ENCODE measurements at places on chromosomes 7 and 10. TPM values are rescaled to one million over a fixed set of nuclear protein-coding genes. Genes with fewer than 3 reads are reported as not detected.
A peak's percentile ranks its signal among the peaks of the same experiment; 100 is the strongest.

- H3K4me3 ChIP-seq, result no peak overlapping the region
- H3K36me3 ChIP-seq, result no peaks in the 10 kb centered on the region
- no peak overlapping the region for H3K27ac ChIP-seq
- DNase-seq, result no peak
- peaks cover 3% of the 10 kb centered on the region for H3K4me1 ChIP-seq
- H3K27me3 ChIP-seq, result no peaks in the 10 kb centered on the region
Observed at GRCh38 chr7:35546691-35547429, 148.1 kb downstream of the HERPUD2 start.

DNA sequence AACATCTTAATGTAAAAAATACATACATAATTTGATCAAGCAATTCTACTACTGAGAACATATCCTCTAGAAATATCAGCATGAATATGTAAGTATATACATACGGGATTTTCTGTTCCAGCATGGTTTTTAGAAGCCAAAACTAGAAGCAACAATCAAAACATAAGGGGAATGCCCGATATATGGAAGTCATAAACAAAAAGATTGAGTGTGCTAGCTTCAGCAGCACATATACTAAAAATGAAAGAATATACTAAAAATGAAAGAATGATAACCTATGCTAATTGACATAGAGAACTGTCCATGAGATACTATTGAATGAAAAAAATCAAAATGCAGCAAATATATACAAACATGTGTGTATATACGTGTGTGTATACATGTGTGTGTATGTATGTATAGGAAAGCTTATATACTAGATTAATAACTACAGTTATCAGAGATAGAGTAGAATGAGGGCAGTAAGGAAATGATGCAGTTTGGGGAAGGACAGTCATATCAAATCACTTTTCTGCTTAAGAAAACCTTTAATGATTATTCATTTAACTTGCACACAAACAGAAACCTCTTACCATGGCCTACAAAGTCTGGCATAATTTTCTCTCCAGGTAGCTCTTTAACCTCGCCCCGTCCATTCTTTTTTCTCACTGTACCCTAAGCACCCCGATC lies 72.9 kb downstream of the NPY start:
- no peak for DNase-seq
- no peaks in the 10 kb centered on the region for H3K36me3 ChIP-seq
- no peak overlapping the region for H3K27ac ChIP-seq
- no peak overlapping the region for H3K4me3 ChIP-seq
- no peaks in the 10 kb centered on the region for H3K27me3 ChIP-seq

Gene AGBL3
- total RNA-seq, result 5.9 TPM

Gene STEAP1
- total RNA-seq, result 1.7 TPM

Gene NCAPG2
- 16.8 TPM for total RNA-seq

GRCh38 chr7:34298492-34299013 lies 359.5 kb upstream of the NPSR1 start:
- H3K4me1 ChIP-seq, result no peaks in the 10 kb centered on the region
- H3K27me3 ChIP-seq, result no peaks in the 10 kb centered on the region
- H3K27ac ChIP-seq, result no peak overlapping the region
- no peak for DNase-seq
- no peaks in the 10 kb centered on the region for H3K36me3 ChIP-seq

Gene FAM13C
- total RNA-seq, result 47.2 TPM

DNA sequence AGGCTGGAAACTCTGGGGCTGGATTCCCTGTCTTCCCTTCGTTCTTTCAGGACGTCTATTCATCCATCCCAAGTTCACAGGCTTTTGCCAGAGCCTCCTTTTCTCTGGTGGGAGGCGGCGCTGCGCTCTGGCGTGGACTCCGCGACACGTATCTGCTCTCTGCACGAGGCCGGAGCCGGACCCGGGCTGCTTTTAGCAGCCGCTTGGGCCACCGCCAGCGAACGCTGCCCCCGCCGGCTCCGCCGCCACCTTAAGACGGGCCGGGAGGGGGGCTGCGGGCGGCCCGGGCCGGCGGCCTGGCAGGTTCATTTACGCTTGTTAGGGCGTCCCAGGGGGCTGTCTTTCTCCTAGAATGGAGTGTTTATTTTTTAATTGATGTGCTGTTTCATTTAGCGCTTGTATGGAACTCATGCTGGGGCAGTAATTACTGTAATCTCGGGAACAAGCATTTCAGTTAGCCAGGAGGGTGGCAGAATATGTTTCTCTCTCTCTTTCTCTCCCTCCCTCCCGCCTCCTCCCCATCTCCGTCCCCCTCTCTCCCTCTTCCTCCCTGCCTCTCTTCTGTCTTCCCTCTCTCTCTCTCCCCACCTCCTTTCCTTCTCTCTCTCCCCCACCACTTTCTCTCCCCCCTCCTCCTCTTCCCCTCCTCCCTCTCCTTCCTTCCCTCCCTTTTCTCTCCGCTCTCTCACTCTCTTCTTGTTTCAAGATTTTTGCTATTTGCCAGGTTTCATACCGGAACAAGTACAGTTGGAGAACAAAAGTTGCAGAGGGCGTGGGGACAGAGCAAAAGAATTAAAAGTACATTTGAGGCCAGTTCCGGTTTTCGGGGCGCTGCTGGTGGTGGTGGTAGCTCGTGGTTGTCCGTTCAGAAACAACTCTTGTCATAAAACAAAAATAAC lies 1.3 kb upstream of the FZD8 start:
- H3K4me3 ChIP-seq, result peak overlapping the region; percentile 66
- peaks cover 14% of the 10 kb centered on the region for H3K27me3 ChIP-seq
- no peak for DNase-seq
- peaks cover 32% of the 10 kb centered on the region for H3K4me1 ChIP-seq

Gene CBLL1
- 29.9 TPM for total RNA-seq

GRCh38 chr10:13707156-13707881 lies 120.6 kb downstream of the PRPF18 start:
- DNase-seq, result no peak
- H3K36me3 ChIP-seq, result peaks cover 20% of the 10 kb centered on the region
- H3K27me3 ChIP-seq, result no peaks in the 10 kb centered on the region
- peak overlapping the region; percentile 83 for H3K27ac ChIP-seq
- peaks cover 66% of the 10 kb centered on the region for H3K4me1 ChIP-seq

Gene CFAP58
- total RNA-seq, result 0.99 TPM

Gene NODAL
- 2.2 TPM for total RNA-seq

- no peak for DNase-seq
- no peak overlapping the region for H3K27ac ChIP-seq
- H3K4me1 ChIP-seq, result no peaks in the 10 kb centered on the region
- H3K27me3 ChIP-seq, result no peaks in the 10 kb centered on the region
- no peaks in the 10 kb centered on the region for H3K36me3 ChIP-seq
Observed at GRCh38 chr7:135102372-135102771, 45.5 kb upstream of the TMEM140 start.

DNA sequence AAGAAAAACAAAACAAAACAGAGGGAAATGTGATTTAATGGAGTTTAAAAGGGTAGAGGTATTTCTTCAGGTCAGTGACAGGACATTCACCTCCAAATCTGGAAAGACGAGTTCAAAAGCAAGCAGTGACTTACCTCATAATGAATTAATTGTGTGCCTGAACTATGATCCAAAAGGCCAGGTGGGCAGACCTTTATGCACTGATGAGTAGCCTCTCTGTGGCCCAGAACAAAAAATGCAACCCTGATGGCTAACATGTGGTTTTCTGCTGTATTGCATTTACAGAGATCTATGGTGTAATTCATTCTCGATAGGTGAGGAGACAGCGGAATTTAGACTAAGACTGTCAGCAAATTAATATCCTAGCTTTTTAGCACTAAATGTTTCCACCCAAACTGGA lies 142.0 kb downstream of the HDAC9 start:
- no peaks in the 10 kb centered on the region for H3K36me3 ChIP-seq
- DNase-seq, result no peak
- H3K4me1 ChIP-seq, result no peaks in the 10 kb centered on the region
- no peaks in the 10 kb centered on the region for H3K27me3 ChIP-seq

DNA sequence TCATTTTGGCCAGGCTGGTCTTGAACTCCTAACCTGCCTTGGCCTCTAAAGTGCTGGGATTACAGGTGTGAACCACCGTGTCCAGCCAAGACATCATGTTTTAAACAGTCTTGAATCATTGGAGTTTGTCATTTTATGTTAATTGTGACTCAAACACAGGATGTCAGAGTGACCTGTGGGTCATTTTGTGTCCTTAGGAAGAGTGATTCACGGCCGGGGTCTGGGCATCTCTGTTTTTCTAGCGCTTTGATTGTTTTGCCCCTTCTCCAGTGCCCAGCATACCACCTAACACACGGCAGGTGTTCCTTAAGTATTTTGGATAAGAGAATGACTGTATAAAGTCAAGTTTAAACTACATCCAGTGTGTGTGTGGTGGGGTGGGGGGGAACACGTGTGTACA lies 183.7 kb upstream of the KLF6 start:
- no peaks in the 10 kb centered on the region for H3K36me3 ChIP-seq
- no peaks in the 10 kb centered on the region for H3K27me3 ChIP-seq
- DNase-seq, result no peak
- no peak overlapping the region for H3K27ac ChIP-seq

DNA sequence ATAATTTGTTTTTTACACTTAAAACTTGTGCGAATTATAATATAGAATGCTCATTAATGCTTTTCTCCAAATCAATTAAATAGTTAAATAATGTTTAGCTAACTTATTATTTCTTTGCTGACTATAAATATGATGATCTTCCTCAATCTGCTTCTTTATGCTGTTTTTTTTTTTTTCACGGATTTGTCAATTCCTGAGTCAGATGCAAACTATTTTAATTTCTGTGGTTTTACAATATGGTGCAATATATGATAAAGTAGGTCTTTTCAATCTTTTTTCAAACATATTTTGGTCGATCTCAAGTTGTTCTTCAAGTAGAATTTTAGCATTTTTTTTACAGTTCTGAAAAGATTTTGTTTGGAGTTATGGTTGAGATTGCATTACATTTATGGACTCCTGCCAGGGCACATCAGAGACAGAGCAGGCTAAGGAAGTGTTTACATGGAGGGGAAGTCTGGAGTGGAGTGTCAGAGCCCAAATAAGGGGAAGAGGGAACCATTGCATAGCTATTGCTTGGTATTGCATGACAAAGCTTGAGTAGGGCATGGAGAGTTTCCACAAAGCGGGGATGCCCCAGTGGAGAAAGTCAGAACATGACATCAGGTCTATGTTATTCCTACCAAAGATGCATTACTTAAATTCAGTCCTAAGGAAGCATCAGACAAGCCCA lies 204.4 kb downstream of the OTUD1 start:
- H3K4me1 ChIP-seq, result no peaks in the 10 kb centered on the region
- H3K4me3 ChIP-seq, result no peak overlapping the region
- no peaks in the 10 kb centered on the region for H3K36me3 ChIP-seq
- DNase-seq, result no peak
- no peaks in the 10 kb centered on the region for H3K27me3 ChIP-seq

DNA sequence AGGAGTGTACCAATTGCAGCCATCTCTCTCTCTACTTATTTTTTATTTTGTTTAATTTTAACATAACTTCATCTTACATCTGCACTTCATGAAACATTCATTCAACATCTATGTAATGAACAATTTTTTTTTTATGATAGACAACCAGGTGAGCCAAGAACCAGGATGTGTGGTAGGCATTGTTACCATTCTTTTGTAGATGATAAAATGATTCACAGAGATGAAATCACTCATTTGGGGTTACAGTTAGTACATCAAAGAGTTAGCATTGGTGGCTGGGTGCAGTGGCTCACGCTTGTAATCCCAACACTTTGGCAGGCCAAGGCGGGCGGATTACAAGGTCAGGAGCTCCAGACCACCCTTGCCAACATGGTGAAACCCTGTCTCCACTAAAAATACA lies 127.8 kb downstream of the HDAC9 start:
- no peaks in the 10 kb centered on the region for H3K36me3 ChIP-seq
- no peak overlapping the region for H3K27ac ChIP-seq
- no peak for DNase-seq
- H3K27me3 ChIP-seq, result no peaks in the 10 kb centered on the region
- no peaks in the 10 kb centered on the region for H3K4me1 ChIP-seq

Gene OR2A1
- 0.10 TPM for total RNA-seq

Gene ZNF467
- 4.1 TPM for total RNA-seq

DNA sequence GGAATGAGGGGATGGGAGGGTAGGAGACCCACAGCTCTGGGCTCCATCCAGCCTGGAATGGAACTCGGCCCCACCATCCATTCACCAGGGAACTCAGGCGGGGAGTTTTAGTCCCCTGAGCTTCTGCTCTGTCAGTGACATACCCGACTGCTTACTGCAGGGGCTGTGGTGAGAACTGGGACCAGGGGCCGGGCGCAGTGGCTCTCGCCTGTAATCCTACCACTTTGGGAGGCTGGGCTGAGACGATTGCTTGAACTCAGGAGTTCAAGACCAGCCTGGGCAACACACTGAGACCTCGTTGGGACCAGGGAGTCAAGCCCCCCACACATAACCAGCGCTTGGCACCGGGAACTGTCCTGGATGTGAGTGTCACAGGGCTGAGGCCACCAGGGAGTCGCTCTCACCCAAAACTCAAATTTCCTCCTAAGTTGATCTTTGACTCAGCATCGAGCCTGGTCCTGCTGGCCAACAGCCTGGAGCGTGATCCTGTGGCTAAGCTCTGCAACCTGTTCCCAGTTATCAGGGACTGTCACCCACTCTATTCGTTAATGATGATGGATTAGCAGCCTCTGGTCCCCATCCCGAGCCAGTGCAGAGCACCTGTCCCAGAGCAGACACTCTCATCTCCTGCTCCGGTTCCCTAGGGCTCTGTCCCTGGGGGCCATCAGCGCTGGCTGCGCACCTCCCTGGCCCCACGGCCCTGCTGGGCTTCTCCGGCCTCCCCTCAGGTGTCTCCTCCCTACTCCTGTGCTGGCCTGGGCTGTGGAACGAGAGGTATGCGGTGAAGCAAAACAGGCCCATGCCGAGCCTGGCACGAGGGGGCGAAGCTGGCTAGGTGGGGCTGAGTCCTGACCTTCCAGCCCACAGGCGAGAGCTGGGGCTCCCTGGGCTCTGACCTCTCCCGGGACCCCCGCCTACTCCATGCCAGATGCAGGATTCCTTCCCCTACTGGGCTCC lies 902 bp upstream of the CLDN15 start:
- no peaks in the 10 kb centered on the region for H3K27me3 ChIP-seq
- peaks cover 79% of the 10 kb centered on the region for H3K36me3 ChIP-seq
- no peak overlapping the region for H3K27ac ChIP-seq
- H3K4me1 ChIP-seq, result peaks cover 19% of the 10 kb centered on the region
- DNase-seq, result no peak

- H3K27ac ChIP-seq, result no peak overlapping the region
- H3K36me3 ChIP-seq, result no peaks in the 10 kb centered on the region
- no peaks in the 10 kb centered on the region for H3K27me3 ChIP-seq
Observed at GRCh38 chr10:129165076-129165720, 301.8 kb upstream of the MGMT start.

GRCh38 chr7:22361795-22362194 lies 4.8 kb upstream of the RAPGEF5 start:
- peaks cover 5% of the 10 kb centered on the region for H3K4me1 ChIP-seq
- no peak for DNase-seq
- peaks cover 4% of the 10 kb centered on the region for H3K27me3 ChIP-seq

Gene EN2
- total RNA-seq, result 0.72 TPM

Data from spinal cord (tissue), 10 donors.